ENCODE measurements at places on chromosomes 3 and 15.

- DNase-seq: peak; percentile 9
Observed at GRCh38 chr15:91133511-91133910, 33.5 kb downstream of the SV2B start.

- no peak for DNase-seq
Observed at GRCh38 chr3:193984876-193985275, 151.1 kb upstream of the HES1 start.

GRCh38 chr3:5813521-5813920 is 626.0 kb downstream of the EDEM1 start:
- no peak for DNase-seq

DNA sequence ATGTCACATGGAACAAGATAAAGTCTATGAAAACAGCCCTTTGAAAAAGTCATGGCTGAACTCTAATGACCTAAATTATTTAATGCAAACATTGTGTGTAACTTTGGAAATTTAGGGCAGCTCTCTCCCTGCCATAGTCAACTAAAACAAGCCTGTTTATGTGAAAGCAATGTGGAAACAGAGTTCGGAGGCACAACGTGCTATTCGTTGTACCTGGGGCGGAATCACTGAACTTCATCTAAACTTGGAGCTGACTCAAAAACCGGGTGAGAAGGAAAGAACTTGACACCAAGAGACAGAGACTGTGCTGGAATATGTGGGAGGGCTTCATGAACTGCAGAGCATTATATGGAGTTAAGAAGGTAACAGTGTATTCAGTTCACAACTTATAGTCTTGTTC is 764.9 kb upstream of the GOLIM4 start:
- DNase-seq: no peak

- no peak for DNase-seq
Observed at GRCh38 chr3:116254541-116254940, 190.7 kb downstream of the LSAMP start.

DNA sequence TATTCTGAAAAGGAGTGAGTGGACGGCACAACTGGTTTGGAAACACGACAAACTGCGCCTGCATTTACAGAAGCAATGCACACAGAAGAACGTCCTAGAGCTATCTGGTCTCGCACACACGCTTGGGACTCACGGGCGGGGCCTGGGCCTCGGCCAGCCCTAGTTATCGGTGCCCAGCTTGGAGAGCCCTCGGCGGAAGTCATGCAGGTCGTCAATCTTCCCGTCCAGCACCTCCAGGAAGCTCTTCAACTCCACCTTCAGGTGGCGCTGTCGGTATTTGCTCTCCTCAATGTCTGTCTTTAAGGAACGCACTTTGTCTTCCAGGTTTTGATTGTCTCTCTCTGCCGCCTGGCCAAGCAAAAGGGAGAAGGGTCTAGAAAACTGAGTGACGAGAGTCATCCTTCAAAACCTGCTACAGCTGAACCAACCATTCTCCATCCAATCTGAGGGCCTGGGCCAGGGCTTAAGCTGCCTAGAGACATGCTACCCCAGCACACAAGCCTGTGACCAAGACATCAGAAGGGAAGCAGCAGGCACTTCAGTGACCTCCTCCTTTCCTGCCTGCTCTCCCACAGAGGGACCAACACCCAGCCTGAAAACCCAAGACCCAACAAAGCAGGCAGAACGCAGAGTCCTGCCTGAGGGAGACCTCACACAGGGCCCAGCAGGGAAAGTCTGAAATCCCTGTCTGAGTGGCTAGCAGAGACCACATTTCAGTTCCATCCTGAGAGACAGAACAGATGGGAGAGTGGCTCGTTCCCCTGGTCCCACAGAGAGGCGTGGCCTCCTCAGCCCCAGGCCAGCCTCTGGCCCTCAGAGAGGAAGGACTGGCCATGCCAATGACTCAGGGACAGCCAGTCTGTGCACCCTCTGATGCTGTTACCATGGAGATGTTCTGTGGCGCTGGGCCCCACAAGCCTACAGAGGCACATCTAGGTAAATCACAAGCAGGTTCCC is 40.4 kb downstream of the WHAMM start:
- peak; percentile 56 for DNase-seq

DNA sequence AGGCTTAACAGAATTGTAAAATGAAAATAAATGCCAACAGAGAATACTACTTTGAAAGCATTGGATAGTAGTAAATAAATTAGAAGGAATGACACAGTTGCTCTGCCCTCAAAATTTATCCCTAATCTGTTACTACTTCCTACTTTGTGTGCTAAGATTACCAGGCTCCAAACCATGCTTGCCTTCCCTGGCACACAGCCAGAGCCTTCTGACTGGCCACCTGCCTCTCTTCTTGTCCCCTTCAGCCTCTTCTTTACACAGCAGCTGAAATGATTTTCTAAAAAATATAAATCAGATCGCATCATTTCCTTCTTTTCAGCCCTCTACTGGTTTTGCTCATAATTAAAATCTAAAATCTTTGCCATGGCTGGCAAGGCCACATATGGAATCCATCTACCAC is 334.1 kb downstream of the FHIT start:
- DNase-seq: peak; percentile 5

DNA sequence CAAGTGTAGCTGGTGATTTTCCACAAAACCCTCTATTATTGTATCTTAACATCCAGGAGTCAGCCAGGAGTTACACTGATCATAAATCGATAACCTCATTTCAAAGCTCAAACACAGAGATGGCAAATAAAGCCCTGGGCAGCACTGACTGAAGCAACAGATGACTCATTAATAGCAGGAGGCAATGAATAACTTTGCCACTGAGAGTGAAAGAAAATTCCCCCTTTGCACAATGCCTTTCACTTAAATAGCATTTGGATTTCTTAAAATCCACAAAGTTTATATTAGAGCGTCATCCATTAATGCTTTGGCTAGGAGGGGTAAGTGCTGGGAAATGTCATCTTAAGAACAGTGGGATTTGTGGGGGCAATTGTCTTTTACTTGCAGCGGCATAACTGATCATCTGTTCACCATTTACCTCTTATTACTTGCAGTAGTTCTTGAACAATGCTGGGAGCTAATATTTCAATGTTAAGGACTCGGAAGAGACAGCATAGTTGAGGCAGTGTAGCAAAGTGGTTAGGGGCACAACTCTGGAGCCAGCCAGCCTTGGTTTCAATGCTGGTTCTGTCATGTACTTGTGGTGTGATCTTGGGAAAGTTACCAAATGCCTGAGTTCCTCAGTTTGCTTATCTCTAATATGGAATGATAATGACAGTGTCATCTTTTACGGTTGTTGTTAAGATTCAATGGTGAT is 630.4 kb upstream of the TBL1XR1 start:
- no peak for DNase-seq

DNA sequence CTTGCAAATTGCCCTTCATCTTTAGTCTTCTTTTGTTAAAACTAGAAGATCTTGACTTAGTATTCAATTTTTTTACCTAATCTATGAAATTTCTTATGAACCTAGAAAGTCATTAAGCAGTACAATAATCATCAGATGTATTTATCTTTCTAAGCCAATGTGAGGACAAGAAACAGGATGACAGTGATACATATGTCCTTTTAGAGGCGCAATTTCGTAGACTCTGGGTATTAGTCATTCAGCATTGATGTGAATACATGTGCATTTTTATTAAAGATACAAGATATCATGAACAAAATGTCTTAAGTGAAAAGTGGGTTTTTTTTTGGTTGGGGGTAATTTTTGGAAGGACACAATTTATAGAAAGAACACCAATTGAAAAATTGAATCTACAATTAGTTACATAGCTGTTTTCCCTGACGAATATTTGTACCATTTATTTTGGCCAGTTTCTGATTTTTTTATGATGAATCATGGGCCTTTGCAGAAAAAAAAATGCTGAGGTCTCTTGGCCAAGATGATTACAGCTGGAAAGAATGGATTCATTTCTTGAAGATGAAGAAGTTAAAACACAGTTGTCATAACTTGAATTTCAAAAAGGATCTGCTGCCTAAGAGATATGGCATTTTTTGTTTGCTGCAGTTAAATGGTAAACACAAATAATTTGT is 48.9 kb upstream of the AGTR1 start:
- no peak for DNase-seq

DNA sequence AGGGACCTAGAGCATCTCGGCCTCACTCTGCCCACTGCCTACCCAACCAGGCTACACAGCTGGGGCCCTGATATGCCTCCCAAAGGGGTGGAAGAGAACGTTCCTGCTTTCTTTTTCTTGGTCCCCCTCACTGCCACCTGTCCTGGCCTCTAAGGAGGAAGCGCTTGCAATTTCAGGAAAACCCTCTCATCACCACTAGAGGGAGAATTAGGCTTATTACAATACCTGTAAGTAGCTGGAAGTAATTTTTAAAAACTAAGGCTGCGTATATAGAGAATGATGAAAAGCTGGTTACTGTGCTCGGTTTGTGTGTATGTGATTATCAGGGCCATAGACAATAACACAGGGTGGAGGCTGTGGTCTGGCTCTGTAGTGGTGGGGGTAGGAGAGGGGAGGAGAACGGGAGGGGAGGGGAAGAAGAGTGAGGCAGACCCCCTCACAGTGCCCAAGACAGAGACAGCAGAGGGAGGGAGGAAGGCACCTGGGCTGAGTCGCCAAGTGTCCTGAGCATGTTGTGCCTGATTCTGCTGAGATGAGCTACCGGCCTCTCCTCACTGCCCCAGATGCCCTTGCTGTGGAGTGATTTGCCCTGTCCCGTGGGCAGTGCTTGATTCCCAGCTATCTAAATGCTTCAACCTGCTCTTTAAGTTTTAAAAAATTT is 3.3 kb downstream of the GABRG3 start:
- peak; percentile 52 for DNase-seq

DNA sequence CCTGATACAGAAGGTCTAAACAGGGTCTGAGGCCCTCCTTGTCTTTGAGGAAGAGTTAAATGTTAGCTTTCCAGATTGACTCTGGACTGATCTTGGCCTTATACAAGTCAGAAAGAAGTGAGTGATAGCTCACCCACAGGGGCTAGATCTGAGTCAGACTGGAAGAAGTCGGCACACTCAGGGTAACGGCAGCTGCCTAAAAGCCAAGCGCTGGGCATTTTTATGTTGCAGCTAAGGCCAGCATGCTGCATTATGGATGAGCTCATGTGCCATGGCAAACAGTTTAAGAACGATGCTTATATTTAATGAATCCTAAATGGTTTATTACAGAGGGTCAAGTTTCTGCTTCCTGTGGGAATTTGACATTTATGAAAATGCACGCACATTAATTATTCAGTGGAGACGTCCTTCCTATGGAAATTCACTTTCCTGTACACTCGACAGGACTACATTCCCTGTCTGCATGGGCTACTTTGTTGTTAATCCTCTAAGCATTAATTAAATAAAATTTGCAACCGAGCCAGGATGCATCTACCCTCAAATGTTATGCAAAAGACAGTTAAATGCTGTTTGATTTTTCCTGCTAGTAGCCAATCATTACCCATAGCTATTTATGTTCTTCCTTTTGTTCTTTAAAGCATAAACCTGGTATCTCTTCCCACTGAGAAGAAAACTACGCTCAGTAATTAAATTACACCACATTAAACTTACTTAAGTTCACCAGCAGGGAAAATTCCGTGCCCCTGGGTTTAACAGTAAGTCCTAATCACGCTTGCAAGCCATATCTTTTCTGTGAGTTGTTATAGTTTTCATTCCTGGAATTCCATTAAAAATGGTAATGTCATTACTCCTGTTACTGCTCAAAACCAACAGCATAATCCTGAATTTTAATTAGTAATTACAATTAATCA is 762.7 kb upstream of the CFAP20DC start:
- no peak for DNase-seq

GRCh38 chr15:68201879-68202261 is 3.3 kb downstream of the CALML4 start:
- no peak for DNase-seq

- no peak for DNase-seq
Observed at GRCh38 chr3:49341996-49342395, 2.1 kb upstream of the USP4 start.

GRCh38 chr15:36275656-36276055 is 303.8 kb upstream of the CDIN1 start:
- DNase-seq: no peak

DNA sequence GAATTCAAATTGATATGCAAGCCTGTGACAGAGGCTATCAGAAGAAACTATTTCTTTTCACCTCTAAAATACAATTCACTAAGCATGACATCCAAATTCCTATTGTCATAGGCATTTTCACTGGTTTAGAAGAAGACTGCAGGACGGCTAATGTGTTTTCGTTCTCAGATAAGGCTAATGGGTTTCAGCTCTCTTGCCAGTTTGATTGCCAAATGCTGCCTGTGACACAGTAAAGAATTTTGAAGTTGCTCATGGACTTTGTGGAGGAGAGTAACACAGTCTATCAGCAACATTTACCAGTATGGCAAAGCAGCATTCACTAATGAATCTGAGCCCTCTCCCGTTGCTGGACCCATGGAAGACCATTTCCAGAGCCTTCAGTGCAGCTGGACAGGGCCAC is 948.1 kb downstream of the FHIT start:
- DNase-seq: no peak

DNA sequence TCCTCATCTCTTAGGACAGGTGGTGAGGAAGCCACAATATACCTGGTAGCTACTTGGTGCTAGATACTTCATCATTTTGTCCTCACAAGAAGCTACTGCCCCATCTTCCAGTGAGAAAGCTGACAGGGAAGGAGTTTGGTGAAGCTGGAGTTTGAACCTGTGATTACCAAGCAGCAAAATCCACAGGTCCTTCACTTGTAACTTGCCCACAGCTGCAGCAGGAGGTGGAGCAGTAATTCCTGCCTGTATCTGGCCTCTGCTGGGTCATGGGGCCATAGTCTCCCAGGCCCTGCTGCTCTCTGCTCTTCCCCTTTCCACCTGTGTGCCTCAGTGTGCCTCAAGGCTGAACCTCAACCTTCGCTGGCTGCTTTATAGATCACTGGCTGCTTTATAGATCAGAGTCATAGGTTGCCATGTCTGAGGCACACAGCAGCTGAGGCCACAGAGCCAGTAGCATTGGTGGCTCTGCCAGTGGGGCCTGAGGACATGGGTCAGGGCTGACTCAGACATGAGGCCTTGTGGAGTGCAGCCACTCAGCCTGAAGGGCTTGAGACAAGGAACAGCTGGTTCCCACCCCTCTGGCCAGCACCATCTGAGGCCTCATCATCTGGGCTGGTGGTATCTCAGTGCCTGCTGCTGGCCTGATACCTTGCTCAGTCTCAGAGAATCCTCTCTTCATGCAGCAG is 11.1 kb upstream of the CHRNB4 start:
- no peak for DNase-seq

DNA sequence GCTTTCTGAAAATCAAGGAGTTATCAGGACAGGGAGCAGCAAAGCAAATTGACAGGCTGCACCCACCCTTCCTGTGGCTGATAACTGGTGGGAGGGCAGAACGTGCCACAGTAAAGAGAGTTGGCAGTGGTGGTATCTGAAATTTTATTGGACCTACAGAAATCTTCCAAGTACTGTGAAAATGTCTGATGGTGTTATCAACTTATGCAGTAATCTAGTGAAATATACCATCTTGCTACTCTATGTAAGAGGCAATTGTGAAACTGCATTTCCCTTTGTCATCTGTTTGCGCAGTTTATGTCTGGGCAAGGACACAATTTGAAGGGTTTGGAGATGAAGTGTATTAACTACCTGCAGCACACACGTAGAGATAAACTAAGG is 1.5 kb downstream of the PLCL2 start:
- no peak for DNase-seq

- no peak for DNase-seq
Observed at GRCh38 chr15:69359722-69360121, 54.4 kb upstream of the KIF23 start.

GRCh38 chr3:127585813-127586413 is 4.6 kb downstream of the TPRA1 start:
- no peak for DNase-seq

GRCh38 chr3:177446165-177446601 is 248.9 kb upstream of the TBL1XR1 start:
- DNase-seq: no peak

- no peak for DNase-seq
Observed at GRCh38 chr3:35594739-35595138, 44.6 kb upstream of the ARPP21 start.

- DNase-seq: no peak
Observed at GRCh38 chr3:68703066-68703465, 229.3 kb downstream of the TAFA4 start.

Data from NCI-H774 (cell line).